Liver (tissue), 10 donors: ENCODE measurements at places on chromosomes 7 and 10.

DNA sequence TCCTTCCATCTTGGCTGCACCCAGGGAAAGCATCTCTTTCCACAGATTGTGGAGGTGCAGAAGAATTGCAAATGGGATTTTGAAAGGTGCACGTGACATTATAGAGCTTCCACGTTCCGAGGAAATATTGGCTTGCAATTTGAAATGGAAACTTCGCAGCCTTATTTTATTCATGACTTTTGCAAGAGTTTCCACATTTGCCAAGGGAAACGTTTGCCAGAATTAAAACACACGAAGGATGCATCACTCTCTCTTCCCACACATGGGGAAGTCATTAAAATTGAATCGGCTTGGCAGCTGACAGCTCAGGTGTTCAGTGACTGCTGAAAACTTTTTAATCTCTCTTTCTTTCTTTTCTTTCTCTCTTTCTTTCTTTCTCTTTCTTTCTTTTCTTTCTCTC, 475.4 kb upstream of the IGFBP3 start:
- DNase-seq = no peak

GRCh38 chr10:30190577-30191552, 131.5 kb upstream of the JCAD start:
- DNase-seq = no peak

DNA sequence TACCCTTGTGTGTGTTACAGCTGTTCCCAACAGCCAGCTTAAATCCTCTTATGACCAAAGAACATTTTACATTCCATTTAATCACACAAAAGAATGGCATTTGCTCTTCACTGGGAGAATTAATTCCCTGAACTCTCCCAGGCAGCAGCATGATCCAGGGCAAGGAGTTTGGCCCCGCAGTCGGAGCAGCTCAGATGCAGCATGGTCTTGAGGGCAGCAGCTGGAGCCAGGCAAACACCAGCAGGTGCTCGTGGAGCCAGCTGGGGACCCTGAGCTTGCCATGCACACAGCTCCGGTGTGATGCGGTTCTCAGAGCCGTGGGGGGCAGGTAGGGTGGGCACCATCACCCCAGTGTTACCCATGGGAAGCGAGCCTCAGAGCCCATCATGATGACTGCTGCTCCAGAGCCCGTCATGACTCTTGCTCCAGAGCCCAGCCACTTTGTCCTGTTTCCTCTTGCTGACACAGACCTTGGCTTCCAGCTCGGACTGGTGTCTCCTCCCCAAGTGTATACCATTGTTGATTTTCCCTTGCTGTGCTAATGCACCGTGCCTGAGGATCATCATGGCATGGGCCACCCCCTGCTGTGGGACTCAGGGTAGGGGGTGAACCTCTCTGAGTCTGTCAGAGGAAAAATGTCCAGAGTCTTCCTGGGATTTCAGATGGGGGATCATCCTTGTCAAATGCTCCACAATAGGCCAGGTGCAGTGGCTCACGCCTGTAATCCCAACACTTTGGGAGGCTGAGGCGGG, 75.8 kb downstream of the ZRANB1 start:
- no peak for DNase-seq

DNA sequence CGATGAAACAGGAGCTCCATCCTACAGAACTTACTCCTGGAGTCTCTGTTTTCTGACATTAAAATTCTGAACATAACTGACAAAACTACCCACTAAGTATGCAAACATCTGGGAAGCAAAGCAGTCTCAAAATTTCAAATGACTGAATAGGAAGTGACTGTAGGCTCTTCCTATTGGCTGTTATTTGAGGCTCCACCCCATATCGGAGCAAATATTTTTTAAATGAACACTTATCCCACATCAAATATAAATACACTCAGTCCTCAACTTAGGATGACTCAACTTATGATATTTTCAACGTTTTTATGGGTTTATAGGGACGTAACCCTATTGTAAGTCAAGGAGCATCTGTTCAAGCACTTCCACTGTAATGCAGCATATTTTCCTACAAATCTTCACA, 8.8 kb downstream of the HSPA12A start:
- DNase-seq = no peak

DNA sequence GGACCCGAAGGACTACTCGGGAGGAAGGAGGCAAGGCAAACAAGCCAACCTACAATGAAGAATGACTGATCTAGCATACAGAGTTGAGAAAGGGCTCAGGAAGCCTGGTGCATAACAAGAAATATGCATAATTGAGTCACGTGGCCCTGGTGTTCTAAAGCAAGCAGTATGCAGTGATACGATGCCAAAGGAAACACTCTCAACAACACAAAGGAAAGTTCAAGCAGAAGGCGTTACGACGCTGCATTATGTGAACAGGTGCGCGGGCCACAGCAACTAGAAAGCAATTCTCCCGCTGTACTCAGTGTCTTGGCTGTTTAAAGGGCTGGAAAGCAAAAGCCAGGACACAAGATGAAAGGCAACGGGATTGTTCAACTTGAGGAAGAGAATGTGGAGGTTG, 100.8 kb downstream of the PRTFDC1 start:
- no peak for DNase-seq

DNA sequence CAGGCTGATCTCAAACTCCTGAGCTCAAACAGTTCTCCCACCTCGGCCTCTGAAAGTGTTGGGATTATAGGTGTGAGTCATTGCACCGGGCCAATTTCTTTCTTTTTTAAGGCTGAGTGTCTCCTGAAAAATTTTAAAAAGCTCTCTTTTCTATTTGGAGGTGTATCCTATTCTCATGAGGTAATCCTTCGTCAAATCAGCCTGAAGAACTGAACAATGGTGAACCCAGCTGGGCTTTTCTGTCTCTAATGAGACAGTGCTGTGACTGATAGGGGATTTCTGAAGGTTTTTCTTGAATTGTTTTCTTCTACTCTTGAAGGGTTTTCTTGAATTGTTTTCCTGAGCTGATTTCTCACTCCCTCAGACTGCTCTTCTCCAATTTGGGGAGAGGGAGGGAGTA, 30.9 kb upstream of the CALU start:
- no peak for DNase-seq

DNA sequence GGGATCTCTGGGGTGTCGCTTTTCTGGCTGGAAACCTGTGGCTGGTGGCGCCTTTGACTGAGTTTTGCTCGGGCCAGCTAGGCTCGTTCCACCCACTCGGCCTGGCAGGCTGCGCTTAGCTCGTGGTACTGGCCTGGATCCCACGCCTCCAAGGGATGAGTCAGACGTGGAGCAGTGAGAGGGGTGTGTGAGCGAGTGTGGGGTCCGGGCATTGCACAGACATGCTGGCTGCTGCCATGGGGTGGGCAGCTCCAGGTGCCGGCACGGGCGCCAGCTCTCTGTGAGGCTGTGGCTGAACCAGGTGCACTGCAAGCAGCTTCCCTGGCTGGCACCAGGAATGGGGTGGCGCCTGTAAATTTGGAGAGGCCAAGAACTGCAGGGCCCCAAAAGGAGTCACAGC, 63.1 kb upstream of the CACNA2D1 start:
- DNase-seq = no peak

GRCh38 chr7:132592231-132592920, 16.1 kb upstream of the PLXNA4 start:
- DNase-seq = no peak

DNA sequence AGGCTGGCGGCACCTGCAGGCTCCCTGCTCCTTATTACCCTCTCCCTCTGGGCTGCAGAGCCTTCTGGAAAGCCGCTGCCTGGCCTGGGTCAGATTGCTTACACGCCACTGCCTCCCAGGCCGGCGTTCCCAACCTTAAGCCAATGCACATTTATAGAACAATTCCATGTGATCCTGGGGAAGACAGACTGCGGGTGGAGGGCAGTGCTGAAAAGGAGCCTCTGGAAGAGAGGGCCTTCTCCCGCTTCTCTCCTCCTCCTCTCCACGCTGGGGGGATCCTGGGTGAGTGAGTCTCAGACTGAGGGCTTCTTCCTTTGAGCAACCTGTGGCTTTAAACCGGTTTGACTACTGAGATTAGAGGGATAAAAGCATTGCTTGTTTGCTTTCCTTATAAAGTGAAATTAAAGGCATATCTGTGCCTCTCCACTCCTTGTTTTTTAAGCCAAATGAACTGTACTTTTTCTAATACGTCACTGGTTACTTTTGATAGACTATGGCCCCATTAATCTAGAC, 5.5 kb downstream of the TACC2 start:
- DNase-seq = no peak

GRCh38 chr10:52314822-52315552, 906 bp downstream of the DKK1 start:
- DNase-seq = no peak

DNA sequence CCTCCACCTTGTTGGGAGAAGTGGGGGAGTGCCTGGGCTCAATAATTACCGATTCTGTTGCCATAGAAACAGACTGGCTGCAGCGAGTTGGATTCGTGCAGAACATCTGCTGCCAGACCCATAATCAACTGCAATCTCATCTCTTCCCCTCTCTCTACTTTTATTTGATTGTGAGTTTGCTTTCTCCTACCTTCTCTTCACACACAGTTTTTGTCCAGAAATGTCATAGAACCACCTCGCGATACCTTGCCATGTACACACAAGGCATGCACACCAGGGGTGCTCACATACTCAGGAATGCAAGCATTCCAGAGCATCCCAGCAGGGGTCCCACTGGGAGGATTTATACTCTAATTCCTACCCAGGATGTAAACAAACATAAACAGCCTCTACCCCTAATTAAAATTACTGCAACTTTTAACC, 262.2 kb upstream of the AOAH start:
- no peak for DNase-seq

DNA sequence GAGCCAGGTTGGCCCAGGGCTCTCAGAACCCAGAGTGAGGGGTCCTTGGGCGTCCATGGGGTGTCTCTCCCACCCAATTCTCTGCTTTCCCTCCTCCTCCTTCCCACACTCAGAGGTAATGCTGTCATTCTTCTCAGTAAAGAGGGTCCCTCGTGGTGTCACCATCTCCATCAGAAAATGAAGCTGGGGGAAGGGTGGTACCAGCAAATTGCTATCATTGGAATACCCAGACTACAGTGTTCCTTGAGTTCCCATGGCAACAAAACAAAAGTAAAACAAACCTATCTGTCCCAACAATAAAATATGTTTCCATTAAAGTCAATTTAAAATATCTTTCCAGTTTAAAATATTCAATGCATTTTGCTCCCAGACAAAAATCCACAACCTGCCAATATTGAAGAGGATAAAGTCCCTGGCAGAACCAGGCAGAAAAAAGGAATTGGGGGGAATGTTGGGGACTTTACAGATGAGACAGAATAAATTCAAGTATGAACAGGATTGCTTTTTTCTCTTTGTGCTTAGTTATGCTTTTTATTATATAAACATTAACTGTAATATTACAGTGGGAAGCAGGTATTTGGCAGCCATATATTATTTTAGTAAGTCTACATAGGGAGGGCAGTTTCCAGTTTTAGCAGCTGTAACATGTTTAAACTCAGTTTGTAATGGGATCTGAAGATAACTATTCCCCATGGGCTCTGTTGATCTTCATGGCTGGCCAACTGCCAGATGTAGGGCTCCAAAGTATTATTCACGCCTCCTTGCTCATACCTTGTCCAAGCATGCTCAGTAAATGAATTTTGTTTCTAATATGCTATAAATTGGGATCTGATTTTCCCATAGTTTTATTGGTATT, 182.1 kb downstream of the ARID5B start:
- no peak for DNase-seq
